ENCODE measurements at places on chromosomes 5 and 9.

DNA sequence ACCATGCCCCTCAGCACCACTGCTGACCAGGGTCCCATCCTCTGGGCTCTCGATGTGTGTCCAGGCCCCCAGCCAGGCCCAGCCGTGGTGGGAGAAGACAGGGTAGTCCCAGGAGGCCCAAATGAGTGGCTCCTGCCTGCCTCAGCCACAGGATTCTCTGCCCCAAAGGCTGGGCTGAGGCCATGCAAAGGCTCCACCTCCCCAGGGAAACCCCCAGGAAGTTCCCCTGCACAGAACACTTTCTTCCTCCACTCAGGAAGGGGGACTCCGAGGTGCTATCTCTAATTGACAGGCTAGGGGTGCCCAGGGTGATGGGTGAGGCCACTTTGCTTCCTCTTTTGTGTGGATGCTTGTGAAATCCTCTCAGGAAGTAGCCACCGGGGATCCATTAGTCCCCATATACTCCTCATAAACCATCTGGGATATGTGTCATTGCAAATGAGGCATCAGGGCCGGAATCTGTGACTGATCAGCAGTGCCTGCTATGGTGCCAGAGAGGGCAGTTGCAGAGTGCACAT lies 23.1 kb upstream of the TDRD7 start:
- no peak for DNase-seq

- DNase-seq = no peak
Observed at GRCh38 chr5:103293719-103294118, 35.2 kb downstream of the MACIR start.

DNA sequence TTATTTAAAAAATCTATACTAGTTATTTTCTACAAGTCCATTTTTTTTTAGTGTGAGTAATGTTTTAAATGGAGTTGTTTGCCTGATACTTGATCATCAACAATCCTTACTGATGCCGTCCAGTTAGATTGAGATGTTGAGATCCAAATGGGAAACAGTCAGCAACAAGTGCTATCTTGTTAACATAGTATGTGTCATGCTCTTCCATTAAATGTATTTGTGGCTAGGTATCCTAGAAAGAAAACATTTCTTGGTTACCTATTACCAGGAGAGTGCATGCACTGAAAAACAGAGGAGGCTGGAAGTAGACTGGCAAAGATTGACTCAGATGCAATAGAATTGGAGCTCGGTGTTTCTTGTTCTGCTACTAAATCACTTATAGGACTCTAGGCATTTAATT lies 123.4 kb upstream of the MAN2A1 start:
- DNase-seq = no peak

DNA sequence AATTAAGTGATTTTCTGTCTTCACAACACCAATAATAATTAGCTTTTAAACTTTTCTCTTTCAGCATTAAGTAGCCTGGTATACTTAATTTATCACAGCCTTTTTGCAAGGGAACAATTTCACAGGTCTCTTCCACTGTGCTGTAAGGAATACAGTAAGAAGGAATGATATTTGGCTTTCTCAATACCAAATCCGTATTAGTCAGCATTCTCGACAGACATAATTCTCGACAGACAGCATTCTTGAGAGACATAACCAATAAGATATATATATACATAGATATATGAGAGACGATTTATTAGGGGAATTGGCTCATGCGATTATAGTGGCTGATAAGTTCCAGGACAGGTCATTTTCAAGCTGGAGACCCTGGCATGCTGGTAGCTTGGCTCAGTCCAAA lies 18.0 kb downstream of the PRKAA1 start:
- no peak for DNase-seq

DNA sequence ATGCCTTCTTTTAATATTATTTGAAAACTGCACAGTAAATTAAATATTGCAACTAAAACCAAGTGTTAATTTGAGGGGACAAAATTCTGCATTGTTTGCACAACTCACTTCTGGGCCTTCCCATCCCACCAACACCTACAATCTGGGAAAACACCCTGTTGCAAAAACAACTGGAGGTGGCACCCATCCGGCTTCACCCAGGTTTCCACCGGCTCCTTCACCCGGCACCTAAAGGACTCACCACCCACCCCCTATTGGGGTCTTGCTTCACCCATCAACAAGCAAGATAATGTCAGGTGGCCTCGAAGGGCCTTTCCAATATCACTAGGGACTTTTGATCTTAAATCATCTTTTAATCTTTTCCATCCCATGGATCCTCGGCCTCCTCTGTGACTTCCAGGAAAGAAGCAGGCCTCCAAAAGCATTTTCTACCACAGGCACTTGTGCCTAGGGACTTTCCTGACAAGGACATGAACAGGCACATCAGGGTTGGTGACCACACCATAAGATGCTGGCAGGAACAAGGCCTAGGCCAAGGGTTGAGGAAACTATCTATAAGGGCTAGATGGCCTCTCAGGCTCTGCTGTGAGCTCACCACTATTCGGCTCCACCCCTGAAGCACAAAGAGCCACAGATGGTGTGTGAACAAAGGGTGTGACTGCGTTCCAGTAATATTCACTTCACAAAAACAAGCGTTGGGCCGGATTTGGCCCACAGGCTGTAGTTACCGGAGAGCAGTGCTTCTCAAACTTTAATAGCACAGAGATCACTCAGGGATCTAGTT lies 205.1 kb downstream of the AUH start:
- DNase-seq = no peak

DNA sequence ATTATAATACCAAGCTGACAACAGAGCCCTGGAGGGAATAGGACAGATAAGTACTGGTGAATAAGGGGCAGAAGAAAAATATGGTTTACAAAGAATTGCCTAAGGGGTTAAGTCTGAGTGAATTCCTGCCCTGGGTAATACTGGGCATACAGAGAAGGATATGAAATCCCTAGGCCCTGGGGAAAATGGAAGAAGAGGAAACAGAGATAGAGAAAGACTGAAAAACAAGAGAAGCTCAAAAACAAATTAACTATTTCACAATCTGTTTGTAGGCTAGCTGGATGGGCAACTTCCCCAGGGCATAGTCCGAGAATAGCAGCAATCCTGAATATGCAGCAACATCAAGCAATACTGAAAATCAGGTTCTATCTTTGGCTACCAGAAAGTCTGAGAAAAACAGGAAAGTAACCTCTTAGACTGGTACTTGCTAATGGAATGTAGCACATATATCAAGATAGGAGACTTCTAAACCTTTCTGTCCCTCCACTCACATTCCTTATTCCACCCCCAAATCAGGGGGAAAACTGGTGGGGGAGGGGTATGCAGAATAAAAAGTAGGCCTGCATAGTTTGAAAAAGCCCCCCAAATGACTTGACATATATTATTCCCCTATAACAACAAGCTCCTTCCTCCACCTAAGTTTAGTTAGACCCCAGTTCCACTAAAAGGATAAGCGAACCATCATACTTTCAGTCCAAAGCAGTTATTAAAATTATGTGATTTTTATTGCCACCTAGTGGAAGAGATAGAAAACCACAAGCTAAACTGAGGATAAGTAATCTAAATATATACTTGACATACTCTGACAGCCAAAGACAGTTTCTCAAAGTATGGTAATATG lies 20.6 kb downstream of the SLC38A9 start:
- no peak for DNase-seq

DNA sequence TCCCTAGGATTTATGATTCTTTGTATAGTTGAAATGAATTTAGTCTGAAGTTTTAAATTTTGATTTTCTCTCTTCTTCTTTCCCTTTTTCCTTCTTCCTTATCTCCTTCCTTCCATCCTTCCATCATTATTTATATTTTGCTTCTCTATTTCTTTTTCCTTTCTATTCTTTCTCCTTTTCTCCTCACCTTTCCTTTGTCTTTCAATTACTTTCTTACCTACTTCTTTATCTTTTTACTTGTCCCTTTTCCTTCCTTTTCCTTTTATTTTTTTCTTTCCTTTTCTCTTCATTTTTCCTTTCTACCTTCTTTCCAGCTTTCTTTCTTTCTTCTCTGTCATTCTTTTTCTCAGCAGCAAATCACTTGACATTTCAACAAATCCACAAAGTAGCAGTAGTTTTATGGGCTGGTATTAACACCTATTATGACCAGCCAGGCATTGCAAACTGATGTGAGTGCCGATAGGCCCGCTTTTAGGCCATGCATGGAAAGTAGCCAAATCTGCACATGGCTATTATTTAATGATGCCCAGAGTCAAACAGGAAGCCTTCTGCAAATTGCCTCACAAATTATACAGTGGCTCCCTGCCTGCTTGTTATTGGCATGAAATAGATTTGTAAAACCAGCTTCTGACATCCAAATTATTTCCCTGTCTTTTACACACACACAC lies 37.1 kb upstream of the NR3C1 start:
- DNase-seq = no peak

DNA sequence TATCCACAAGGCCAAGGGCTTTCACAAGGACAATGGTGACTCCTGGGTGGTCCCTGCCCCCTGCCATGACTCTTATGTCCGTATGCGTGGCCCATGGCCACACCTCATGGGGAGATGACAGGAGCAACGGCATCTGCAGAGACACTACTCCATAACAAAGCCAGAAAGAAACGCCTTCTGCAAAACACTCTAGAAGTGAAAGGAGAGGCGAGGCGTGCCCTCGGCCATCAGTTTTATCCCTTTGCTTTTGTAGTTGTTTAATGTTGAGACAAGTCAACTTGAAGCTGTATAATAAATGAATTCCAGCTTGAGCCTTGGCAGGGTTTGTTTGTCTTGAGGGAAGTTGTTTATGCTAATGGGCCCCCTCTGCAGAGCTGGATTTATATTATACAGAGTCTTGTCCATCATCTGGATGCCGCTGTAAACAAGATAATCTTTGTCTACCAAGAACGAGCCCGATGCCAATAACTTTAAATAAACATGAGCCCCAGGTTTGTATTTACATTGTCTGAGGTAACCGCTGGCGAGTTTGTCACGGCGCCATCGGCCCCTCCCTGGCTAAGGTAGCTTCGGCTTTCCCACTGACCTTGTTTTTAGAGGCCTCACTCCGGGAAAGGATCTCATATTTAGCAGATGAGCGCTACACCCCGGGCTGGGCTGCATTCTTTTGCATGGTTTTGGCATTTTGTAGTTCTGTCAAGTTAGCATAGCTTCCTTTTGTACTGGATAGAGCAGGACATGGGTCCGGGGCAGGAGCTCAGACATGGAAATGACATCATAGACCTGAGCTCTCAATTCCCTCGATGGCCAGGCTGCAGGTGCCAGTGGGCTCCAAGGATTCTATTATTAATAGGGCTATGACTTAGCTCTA lies 165.3 kb downstream of the ERCC6L2 start:
- DNase-seq = no peak

DNA sequence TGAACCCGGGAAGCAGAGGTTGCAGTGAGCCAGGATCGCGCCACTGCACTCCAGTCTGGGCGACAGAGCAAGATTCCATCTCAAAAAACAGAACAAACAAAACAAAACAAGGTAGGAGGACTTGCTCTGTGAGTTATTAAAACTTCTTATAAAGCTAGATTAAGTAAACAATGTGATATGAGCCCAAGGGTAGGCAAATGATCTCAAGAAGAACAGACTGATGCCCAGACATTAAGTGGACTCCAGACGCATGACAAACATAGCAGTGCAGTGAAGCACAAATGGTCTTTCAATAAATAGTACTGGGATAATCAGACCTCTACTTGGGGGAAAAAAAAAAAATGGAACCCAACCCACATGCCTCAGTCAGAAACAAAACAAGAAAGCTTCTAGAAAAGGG lies 45.7 kb downstream of the SETX start:
- DNase-seq = no peak

DNA sequence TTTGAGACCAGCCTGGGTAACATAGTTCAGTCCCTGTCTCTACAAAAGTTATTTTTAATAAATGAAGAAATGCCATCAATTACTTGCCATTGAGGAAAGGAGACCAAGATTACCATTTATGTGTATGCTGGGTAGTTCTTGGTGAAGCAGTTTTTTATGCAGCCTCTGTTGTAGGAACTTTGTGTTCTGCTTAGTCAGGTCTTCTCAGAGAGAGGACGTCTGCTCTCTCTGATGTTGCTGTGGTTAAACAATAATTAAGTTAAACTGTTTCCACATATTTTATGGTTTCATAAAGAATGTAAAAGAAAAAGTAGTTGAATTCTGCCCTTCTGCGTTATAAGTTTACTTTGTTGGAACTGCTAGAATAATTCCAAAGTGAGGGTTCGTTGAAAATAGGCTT lies 210.5 kb downstream of the KDM4C start:
- DNase-seq = no peak

- DNase-seq = no peak
Observed at GRCh38 chr5:107464416-107464815, 206.3 kb downstream of the EFNA5 start.

DNA sequence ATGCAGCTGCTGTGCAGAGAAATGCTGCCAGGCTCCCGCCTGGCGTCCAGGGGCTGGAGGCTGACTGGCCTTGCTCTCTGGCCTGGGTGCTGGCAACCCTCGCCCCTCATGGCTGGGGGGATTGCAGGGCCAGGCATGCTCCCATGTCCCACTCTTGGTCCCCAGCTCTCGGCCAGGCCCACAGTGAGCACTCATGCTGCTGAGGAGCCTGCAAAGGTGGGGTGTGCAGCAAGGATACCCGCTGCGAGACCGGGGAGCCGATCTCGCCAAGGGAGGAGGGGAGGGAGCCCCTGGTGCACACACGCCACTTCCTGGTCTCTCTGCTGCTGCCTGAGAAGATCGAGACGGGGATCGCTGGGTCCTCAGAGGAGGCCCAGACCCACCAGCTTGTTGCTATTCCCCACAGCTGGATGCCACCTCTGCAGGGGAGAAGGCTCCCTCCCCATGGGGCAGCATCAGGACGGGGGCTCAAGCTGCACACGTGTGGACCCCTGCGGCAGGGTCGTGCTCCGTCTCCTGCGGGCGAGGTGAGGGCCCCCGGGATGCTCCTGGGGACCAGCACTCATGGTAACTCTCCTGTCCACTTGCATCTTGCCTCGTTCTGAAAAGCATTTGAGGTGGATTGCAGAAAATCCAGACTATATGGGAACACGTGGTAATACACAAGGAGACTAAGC lies 14.3 kb upstream of the CACFD1 start:
- DNase-seq = no peak

- no peak for DNase-seq
Observed at GRCh38 chr9:108271236-108271635, 584.5 kb downstream of the ACTL7B start.

- DNase-seq = no peak
Observed at GRCh38 chr9:69965416-69966145, 78.1 kb upstream of the MAMDC2 start.

- DNase-seq = no peak
Observed at GRCh38 chr9:88996921-88997235, 5.6 kb downstream of the S1PR3 start.

GRCh38 chr9:115850548-115851304 lies 302.9 kb upstream of the PAPPA start:
- no peak for DNase-seq

All from type B pancreatic cell (in vitro differentiated cells).